ENCODE measurements at places on chromosomes 3 and 15.

DNA sequence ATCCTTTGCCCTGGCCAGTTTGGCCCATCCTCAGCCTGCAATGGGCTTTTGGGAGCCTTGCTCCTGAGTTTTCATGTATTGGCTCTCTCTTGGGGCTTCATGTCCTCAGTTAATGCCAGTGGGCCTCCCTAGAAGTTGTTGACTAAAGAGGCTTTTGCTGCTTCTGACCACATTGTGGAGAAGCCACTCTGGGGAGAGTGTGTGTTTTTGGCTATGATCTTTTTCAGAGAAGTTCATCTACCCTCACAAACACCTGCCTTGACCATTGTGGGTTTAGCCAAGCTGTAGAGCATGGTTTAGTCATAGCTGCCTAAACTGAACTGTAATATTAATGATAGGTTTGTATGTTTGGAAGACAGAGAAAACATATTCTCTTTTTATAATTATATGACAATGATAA lies 6.0 kb downstream of the MRAS start:
- DNase-seq, result no peak

DNA sequence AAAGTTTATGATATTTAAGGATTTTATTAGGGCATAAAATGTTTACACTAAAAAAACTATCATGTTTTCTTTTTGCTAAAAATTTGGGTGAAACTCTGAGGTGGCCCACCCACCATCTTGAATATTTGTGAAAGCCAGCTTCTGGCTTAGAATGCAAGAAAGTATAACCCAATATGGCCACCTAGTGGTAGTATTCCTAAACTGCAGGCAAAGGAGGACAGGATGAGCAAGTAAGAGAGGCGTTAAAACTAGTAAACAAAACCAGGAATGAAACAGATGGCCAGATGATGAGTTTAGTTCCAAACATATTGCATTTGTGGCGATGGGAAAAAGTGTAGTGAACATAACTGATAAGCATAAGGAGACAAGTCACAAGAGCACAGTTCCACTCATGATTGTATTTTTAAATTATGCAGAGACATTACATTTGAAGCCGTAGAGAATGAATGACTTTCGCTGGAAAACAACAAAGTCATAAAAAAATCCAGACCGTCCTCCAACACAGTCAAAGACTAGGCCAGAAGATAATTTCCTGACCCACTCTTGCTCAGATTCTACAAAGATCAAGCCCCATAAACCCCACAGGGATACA lies 103.3 kb upstream of the PRTG start:
- DNase-seq, result peak; percentile 87

DNA sequence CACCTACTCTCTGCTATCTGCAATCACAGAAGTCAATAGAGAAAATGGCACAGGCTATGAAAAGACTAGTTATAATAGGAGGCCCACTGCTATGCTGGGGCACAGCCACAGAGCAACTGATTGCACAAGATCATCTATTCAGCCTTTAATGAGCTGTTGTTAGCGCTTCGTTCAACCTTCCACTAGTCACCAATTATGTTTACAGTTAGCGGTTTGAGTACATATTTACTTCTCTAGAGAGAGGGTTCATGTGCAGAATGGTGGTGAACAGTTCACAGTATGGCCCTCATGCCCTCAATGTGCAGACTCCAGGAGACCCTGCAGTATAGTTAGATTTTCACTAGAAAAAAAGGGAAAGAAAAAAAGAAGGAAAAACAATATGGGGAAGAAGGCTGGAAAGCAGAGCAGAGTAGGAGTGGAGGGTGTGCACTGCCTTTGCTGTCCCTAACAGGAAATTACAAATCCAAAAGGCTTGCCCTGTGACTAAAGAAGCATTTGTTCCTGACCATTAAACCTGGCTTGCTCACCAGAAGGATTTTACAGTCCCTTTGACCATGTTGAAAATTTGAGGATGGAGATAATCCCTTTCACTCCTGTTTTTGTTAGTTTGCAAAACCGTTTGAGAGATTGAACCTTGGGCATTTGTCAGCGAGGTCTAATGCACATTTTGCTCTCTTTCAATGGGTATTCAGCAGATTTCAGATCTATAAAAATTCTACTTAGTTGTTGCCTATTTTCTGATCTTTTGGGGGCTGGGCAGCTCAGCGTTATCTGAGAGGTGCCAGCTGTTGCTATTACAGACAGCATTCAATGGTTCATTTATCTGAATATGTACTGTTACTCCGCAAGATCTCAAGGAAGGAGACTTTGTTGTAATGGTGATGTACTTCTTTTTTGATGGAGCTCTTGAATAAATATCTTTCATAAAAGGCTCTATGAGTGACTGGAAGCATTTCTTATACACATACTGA lies 296.1 kb downstream of the LSAMP start:
- DNase-seq, result no peak

GRCh38 chr3:158548691-158549090 lies 22.3 kb upstream of the MLF1 start:
- DNase-seq, result no peak

DNA sequence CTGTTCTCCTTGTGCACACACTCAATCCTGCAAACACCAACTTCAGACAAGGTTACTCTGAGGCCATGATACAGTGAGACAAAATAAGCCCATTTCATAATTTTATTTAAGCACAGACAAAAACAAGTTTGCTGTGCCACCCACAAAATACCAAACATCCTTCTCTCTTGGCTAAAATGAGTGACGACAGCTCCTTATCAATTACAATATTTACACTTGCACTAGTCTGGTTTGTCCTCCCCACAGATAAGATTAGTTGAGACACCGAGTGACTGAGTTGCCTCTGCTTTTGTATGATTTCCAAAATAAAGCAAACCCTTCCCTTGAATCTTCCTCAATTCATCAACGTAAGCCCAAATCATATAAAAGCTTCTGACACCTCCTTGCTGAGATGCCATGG lies 233.5 kb upstream of the ATP10A start:
- DNase-seq, result no peak

GRCh38 chr15:67146234-67146633 lies 80.8 kb downstream of the SMAD3 start:
- peak; percentile 78 for DNase-seq

DNA sequence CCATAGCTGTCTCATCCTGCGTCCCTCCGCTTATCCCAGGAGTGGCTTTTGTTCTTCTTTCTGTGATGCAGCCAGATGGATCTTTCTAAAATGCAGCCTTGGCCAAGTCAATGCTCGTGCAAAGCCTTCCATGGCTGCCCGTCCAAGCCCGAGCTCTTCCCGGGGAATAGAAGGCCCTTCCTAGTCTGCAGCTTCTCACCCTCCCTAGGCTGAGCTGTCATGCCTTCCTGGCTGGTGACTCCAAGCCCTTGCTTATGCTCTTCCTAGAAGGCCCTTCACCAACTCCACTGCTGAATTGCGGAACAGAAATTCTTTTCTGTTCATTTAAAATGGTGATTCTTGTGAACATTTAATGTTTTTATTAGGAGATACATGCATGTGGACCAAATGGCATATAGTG lies 95.9 kb downstream of the SMAD6 start:
- no peak for DNase-seq

GRCh38 chr3:94614192-94614591 lies 551.3 kb downstream of the NSUN3 start:
- DNase-seq, result no peak

DNA sequence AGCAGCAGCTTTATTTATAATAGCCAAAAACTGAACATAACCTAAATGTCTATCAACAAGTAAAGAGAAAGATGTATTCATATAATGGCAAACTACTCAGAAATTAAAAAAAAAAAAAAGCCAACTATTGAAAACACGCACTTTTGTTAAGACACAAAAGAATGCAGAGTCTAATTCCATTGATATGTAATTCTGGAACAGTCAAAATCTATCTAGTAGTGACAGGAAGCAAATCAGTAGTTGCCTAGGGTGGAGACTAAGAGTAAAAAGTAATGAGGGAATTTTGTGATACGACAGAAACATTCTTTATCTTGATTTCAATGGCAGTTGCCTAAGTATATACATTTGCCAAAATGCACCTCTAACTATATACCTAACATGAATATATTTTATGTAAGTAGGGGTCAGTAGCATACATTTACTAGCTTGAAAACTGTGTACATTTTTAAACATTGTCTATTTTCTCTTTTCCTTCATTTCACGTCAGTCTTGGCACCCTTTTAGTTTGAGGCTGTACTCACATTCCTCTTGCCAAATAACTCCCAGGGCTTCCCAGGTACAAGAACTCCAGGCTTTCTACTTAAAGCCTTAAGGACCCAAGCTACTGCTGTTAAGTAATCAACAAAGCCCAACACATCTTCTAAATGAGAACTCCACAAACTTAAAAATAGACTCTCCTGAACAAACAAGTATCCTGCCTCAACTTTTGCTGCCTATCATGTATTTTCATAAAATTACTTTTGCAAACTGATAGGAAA lies 54.7 kb downstream of the ADAM10 start:
- no peak for DNase-seq

GRCh38 chr3:176692966-176693785 lies 504.1 kb downstream of the TBL1XR1 start:
- DNase-seq, result no peak

DNA sequence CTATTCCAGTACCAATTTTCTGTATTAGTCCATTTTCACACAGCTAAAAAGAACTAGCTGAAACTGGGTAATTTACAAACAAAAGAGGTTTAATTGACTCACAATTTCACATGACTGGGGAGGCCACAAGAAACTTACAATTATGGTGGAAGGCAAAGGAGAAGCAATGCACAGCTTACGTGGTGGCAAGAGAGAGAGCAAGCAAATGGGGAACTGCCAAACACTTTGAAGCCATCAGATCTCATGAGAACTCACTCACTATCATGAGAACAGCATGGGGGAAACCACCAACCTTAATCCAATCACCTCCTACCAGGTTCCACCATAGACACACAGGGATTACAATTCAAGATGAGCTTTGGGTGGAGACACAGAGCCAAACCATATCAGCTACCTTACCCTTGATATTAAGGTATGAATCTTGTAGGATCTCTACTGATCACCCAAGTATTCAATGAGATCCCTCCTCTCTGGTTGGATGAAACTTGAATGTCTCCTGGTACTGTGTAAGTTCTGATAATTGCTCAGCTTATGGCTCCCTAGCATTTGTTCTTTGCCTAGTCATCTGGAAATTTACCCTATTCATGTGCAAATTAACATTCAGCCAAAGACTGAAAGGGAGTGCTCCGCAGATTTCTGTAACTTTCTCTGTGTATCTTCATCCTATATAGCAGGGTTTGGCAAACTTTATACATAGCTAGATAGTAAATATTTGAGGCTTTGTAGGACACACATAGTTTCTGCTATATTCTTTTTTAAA lies 38.9 kb downstream of the MYL3 start:
- no peak for DNase-seq

DNA sequence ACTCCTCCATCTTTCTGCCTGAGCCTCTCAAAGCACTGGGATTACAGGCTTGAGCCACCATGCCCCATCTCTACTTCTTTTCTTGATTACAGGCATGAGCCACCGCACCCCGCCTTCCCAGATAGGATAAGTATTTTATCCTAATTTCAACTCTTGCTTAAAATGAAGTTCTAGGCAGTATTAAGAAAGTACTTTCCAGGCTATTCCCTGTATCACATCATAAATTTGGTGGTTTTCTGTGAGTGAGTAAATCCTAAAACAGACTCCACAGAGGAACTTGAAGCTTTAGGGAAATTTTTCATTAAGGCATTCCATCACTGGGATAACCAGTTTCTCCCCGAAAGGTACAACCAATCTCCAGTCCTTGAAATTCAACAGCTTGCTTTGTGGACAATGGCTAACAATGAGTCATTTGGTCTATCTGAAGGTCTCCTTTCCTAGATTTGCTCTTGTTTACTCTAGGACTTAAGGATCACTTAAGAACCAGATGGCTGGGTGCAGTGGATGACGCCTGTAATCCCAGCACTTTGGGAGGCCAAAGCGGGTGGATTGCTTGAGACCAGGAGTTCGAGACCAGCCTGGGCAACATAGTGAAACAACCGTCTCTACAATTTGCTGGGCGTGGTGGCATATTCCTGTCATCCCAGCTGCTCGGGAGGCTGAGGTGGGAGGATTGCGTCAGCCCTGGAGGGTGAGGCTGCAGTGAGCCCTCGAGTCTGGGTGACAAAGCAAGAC lies 49.7 kb upstream of the SKIL start:
- no peak for DNase-seq

DNA sequence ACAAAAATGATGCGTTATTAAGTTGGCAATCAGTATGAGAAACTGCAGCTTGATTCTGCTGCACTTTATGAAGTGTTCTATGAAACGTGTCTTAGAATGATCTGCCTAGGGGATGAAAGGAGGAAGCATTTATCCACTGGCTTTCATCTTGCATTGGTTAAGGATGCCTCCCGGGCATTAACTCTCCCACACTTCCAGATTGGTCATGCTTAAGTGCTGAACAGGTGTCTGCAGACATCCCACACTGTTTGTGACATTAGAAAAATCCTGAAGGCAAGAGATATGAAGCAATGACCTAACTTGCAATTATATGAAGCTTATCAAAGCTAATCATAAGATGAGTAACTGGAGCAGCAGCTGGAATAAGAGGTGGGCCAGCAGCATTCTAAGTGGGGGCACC lies 437.3 kb downstream of the NSUN3 start:
- no peak for DNase-seq

GRCh38 chr3:71721651-71722157 lies 3.5 kb downstream of the EIF4E3 start:
- no peak for DNase-seq

- no peak for DNase-seq
Measured at GRCh38 chr3:181912384-181912783, 200.7 kb downstream of the SOX2 start.

DNA sequence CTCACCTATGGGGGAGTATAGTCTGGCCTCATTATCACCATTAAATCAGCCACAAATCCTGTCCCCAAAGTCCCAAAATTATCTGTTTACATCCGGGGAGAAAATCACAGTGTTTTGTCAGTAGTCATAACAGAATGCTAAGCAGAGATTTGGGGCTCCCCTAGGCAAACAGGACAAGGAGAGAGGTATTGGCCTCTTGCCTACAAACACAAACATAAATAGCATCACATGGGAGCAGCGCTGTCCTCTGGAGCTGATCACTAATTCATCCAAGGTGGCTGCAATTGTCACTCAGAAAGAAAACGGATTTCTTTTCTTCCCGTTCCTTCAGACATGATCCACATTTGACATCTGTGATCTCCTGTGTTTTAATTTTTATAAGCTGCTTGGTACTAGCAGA lies 1028.1 kb downstream of the NTRK3 start:
- DNase-seq, result no peak

- DNase-seq, result peak; percentile 20
Measured at GRCh38 chr3:11238880-11239279, 33.3 kb upstream of the ATG7 start.

DNA sequence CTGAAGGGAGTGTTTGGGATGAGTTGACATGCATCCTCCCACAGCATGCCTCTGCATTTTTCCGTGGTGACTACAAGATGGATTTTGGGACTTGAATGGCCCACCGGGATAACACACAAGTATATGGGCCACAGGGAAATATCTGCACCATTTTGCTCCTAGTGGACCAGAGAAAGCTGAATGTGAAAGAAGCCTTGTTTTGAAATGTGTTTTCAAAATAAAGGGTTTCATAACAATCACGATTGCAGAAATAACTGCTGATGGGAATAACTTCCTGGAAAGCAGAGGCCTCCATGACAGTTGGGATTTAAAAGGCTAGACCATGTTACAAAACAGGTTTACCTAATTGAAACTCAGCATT lies 77.5 kb upstream of the PRR23C start:
- DNase-seq, result no peak

- no peak for DNase-seq
Measured at GRCh38 chr3:185558395-185558794, 6.0 kb upstream of the LIPH start.
